ENCODE measurements at places on chromosomes 4 and X.

GRCh38 chr4:105025263-105026017 lies 121.2 kb upstream of the TET2 start:
- no peak for DNase-seq

DNA sequence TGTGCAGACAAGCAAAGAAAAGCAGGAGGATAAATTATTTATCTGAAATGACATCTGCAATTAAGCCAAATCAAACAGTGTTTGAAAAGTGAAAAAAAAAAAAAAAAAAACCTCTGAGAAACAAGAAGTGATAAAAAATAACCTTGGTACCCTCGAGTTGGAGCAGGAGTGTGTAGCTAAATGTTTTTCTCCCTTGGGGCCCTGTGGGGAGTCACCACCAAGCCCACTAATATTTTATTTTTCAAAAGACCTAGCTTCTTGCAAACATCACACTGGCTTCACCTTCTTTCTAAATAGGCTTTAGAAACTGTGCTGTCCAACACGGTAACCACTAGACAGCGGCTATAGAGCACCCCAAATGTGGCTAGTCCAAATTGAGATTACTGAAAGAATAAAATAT lies 47.7 kb downstream of the SNX25 start:
- no peak for DNase-seq

DNA sequence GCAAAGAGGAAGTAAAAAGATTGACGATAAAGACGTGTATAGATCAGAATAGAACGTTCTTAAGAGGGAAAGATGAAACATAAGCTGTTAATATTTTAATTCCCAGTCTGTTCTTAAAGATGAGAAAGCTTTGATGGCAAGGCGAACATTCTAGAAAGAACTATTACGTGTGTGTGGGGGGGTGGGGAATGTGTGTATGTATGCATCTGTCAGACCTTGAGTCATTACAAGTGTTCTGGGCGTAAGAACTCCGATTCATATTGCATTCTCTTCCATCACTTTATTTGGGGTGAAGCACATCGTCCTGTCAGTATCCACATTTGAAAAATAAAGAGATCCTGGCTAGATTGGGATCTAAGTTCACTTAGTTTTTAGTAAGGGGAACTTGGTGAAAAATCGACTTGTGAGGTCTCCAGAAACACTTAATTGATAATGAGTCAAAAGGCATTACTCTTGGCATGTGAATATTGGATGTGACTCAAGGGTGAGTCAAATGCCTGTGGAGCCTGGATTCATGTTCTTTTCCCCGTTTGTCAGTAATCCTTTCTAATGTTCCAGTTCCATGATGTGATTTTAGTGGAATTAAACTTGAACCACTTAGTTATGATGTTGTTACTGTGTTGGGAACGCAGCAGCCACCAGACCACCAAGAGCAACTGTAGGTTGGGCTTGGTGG lies 3.1 kb downstream of the SMS start:
- no peak for DNase-seq

GRCh38 chr4:183241322-183241640 lies 78.8 kb downstream of the CLDN22 start:
- DNase-seq: no peak

GRCh38 chr4:110352670-110353442 lies 123.1 kb upstream of the ENPEP start:
- DNase-seq: no peak

- no peak for DNase-seq
Observed at GRCh38 chrX:39966176-39966575, 131.6 kb downstream of the BCOR start.

DNA sequence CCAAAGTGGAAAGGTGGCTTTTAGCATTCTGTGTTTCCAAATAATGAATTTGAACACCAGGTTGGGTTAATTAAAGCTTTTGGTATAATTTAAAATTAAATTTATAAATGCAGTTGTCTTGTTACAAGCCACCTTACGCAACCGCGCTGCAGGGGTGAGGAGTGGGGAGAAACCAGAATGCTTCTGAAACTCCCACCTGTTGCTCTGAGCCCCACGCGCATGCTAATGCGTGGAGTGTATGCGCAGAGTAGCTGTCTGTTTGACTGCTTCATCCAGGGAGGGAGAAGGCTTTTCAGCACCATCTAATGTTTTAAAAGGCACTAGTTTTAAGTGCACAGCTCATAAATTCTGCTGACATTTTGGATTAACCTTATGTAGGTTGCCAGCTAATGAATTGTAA lies 12.5 kb downstream of the OGT start:
- no peak for DNase-seq

- DNase-seq: no peak
Observed at GRCh38 chr4:82500435-82501153, 61.2 kb downstream of the TMEM150C start.

- no peak for DNase-seq
Observed at GRCh38 chr4:188417181-188417580, 277.9 kb downstream of the TRIML1 start.

GRCh38 chrX:108699368-108699767 lies 37.0 kb downstream of the IRS4 start:
- DNase-seq: no peak

GRCh38 chr4:34417160-34417559 lies 1827.2 kb downstream of the ARAP2 start:
- DNase-seq: no peak

DNA sequence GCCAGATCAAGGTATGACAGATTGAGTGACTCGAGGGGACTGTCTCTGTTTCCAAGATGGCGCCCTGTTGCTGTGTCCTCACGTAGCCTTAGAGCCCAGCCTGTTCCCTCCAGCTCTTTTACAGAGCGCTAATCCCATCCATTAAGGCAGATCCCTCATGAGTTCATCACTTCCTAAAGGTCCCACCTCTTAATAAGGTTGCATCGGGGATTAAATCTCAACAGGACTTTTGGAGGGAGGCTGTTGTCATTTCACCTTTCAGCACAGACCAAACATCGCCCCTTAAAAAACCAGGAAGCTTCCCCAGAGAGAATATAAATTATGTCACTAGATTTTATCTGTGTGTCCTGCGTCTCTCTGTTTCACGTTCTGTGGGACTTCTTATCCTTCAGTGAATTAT lies 32.6 kb upstream of the DHRSX start:
- no peak for DNase-seq

- no peak for DNase-seq
Observed at GRCh38 chr4:995311-996026, 2.3 kb upstream of the SLC26A1 start.

DNA sequence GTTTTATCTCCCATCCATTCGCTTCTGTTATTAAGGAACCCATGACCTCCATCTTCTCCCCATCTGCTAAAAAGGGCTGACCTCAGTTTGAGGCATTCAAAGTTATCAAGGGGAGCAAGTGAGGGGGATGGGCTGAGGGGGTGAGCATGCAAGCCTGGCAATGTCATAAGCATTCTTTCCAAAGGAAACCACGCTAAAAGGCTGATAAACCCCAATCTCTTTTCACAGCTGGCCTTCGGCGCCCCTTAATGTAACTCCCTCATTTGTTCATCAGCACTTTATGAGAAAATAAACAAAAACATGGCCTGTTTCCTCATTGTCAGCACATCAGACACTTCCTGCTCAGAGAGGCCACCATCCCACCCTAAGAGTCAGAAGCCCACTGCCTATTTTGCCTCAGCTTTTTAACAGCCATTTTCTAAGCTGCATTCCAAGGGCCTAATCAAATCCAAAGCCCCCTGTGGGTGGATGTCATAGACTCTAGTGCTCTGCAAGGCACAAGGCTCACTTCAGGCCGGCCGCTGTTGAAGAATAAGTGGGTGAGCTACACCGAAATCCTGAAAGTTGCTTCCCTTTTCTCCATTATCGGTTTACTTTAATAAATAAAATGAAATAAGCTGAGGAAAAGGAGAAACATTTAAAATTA lies 92.0 kb upstream of the SRD5A3 start:
- no peak for DNase-seq

DNA sequence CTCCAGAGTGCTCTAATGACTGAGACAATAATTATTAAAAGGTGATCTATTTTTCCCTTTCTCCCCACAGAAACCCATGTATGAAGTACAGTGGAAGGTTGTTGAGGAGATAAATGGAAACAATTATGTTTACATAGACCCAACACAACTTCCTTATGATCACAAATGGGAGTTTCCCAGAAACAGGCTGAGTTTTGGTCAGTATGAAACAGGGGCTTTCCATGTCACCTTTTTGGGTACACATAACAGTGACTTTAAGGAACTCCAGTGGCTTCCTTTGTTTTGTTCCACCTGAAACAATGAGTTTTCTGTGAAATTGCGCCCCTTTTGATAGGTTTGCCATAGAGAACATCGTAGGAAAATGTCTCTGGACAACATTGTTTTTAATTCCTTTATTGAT lies 69.6 kb downstream of the KIT start:
- DNase-seq: no peak

DNA sequence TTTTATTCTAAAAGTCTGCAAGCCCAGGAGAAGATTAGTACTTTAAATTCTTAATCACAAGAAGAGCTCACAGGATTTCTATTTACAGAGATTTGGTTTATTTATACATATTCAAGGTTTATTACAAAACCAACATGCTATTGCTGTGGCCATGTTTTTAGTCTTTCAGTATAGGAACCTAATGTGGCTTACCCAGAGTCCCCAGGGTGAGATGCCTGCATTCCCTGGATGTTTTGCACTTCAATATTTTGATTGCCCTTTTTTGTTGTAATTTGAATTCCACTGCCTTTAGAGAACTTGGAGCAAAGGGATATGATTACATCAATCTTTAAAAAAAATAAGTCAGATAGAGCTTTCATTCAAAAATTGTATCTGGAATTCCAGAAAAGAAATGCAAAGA lies 146.0 kb upstream of the FRMPD4 start:
- no peak for DNase-seq

DNA sequence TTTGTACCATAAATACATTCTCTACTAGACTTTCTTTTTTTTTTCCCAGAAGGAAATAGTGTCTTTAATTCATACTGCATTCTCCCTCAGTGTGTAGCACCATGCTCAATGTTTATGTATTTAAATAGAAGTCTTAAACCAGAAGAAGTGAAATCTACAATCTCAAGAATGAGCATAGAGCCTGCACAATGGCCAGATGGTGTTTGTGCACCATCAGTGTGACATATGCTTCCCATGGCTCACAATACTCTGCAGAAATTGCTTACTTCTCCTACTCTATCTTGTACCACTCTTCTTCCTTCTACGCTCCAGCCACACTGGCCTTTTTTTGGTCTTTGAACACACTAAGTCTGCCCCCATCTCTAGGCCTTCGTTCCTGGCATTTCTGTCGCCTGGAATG lies 2.6 kb upstream of the DOCK11 start:
- DNase-seq: no peak

DNA sequence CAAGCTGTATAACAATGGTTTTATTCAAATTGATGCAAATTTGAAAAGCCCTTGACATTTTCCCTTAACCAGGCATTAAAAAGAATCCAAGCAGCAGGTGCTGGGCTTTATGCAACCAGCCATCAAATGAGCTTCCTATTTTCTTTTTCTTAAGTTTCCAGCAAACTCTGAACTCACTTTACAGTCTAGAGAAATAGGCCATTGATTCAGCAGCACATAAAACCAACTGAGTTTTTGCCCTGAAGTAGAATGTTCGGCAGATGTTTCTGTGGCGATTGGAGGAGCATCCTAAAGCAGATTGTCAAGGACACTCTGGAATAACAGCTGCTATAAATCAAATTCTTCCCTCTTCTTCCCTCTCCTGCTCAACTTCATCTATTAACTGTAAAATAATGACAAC lies 582.8 kb upstream of the CPEB2 start:
- DNase-seq: no peak

- DNase-seq: no peak
Observed at GRCh38 chr4:144104509-144105130, 35.9 kb downstream of the GYPA start.

- no peak for DNase-seq
Observed at GRCh38 chrX:45126158-45126557, 74.5 kb downstream of the DIPK2B start.

GRCh38 chr4:153488006-153488891 lies 22.1 kb downstream of the TMEM131L start:
- DNase-seq: peak; percentile 71

- no peak for DNase-seq
Observed at GRCh38 chr4:185722029-185722316, 90.0 kb downstream of the SORBS2 start.

GRCh38 chrX:140354431-140355120 lies 150.3 kb downstream of the SOX3 start:
- no peak for DNase-seq

GRCh38 chrX:110060317-110060716 lies 57.4 kb downstream of the TMEM164 start:
- no peak for DNase-seq

DNA sequence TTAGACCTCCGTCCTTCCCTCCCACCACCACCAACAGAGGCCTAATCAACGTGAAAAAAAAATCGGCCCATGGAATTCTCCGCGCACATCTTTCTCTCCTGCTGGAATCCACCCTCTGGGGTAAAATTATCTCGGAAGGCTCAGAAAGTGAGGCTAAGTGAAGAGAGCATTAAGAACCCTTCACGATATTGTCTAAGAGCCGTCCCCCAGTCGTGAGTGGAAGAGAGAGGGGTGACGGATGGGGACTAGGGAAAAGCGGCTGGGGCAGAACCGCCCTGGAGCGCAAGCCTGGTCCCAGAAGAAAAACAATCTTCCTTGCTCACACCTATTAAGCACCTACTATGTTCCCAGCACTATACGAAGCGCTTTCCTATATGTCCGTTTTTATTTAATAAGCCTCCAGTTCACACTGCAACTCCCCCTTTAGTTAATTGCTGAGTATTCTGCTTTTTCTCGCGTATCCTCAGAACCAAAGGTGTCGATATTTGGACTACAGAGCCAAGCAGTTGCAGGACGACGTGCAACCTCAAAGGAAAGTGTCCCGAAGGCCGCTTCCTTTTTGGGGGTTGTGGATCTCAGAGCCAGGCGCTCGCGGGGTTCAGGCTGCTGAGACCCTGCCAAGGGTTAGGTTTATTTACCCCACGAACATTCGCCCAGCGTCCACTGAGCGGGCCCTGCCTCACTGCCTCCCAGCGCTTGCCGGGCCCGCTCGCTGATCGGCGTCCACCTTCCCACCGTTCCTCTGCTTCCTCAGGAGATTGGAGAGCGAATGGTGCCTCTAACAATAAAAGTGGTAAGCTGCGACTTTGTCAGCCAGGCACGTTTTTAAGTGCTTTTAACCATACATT lies 889 bp downstream of the MGARP start:
- DNase-seq: no peak

GRCh38 chr4:91319556-91320268 lies 984.1 kb upstream of the GRID2 start:
- DNase-seq: no peak

DNA sequence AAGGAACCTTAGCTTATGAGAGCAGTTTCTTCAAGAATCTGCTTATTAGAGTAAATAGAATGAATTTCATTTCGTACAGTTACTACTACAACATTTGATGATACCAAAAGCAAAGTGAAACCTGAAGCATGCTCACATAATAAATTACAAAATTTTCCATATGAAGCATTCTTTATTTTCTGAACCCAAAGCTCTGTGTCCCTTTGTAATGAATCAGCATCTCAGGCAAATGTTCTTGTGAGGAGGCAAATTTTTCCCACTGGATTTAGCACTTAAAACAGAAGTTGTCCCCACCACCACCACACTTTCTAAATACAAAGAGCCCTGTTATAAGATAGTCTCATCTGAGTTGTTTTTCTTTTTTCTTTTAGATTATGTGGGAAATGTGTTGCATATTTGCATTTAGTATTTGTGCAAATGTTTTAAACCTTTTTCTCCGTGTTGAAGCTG lies 70.7 kb upstream of the NFKB1 start:
- no peak for DNase-seq
